Upper lobe of left lung (tissue), 6 donors: ENCODE measurements at places on chromosomes 7 and 10. TPM values are rescaled to one million over a fixed set of nuclear protein-coding genes. Genes with fewer than 3 reads are reported as not detected.

GRCh38 chr10:49080071-49080470 is 35.3 kb downstream of the VSTM4 start:
- peak; percentile 85 for DNase-seq

Gene BMPER
- 6.1 TPM for total RNA-seq

Gene FIS1
- 276 TPM for total RNA-seq

Gene DPP6
- total RNA-seq, result 3.1 TPM

Gene SLC26A5
- 1.3 TPM for total RNA-seq

Gene WASHC2C
- 28.0 TPM for total RNA-seq
